Stimulated activated CD4-positive, alpha-beta T cell treated with anti-CD3 and anti-CD28 coated beads, Interleukin-4, amount 100 ng/mL, for 48 hours (primary cell): ENCODE measurements at places on chromosomes 11 and 22.

DNA sequence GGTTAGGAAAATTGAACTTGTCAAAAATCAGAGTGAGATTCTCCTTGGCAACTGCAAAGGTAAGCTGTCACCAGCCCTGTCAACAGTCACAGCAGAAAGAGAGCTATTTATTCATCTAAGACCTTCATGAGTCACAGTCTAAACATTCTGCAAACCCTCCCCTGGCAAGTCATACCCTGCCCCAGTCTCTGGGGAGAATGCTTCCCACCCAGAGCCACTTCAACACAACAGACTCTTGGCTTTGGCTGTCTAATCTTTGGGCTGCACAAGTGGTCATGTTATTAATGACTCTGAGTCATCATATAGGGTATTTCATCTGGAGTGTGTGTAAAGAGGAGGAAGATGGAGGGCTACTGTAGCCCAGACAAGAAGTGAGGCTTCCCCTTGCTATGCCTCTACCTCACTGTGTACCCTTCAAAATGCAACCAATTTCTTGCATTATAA, 153.4 kb downstream of the CCDC34 start:
- DNase-seq: no peak

DNA sequence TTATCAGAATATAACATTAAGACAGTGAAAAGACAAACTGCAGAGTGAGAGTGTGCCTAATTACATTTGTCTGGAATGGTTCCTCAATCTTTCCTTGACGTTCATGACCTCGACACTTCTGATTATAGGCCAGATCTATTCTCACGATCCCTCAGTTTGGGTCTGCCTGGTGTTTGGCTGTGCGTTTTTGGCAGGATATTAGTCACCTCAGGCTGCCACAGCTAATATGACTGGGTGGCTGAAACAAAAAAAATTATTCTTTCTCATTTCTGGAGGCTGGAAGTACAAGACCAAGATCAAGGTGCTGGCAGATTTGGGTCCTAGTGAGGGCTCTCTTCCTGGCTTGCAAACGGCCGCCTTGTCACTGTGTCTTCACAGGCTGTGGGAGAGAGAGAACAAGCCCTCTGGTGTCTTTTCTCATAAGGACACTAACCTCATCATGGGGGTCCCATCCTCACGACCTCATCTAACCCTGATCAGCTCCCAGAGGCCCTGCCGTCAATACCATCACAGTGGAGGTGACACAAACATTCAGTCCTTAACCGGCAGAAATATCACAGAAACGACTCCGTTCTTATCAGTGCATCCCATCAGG, 23.2 kb downstream of the IFITM10 start:
- no peak for DNase-seq

GRCh38 chr11:118088531-118088930, 1.8 kb upstream of the SMIM35 start:
- DNase-seq: no peak

- DNase-seq: no peak
Measured at GRCh38 chr11:101444164-101444563, 139.6 kb downstream of the TRPC6 start.

DNA sequence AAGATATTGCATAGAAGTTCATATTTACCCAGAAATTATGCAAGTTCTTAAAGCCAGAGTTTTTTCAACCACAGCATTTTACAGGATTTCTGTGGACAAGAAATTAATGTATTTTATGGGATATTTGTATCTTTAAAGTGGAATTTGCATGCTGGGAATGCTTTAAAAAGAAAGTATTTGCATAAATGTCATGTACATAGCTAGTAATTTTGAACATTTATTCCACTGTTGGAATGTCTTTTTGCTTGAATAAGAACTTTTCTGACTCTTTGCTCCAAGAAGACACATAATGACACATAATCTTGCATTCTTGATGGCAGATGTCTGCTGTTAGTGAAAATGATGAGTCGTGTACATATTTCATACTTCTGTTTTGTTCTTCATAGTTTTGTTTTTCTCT, 66.6 kb downstream of the ATXN10 start:
- DNase-seq: no peak

DNA sequence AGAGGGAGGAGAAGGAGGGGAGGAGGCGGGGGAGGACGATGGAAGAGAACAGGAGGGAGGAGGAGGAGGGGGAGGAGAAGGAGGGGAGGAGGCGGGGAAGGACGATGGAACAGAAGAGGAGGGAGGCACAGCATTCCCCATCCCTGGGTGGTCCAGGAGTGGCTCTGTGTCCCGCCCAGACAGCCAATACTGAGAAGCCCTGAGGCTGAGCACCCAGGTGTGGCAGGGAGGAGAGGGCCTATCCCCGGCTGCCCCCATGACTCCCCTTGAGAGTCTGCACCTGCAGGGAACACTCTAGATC, 717 bp downstream of the MRGPRE start:
- no peak for DNase-seq

- DNase-seq: no peak
Measured at GRCh38 chr11:114166897-114167323, 107.4 kb downstream of the ZBTB16 start.

- DNase-seq: no peak
Measured at GRCh38 chr22:43241138-43241597, 54.2 kb upstream of the TTLL12 start.

- no peak for DNase-seq
Measured at GRCh38 chr11:82810738-82811137, 77.1 kb upstream of the FAM181B start.

- DNase-seq: no peak
Measured at GRCh38 chr22:40240686-40241085, 63.0 kb downstream of the TNRC6B start.

DNA sequence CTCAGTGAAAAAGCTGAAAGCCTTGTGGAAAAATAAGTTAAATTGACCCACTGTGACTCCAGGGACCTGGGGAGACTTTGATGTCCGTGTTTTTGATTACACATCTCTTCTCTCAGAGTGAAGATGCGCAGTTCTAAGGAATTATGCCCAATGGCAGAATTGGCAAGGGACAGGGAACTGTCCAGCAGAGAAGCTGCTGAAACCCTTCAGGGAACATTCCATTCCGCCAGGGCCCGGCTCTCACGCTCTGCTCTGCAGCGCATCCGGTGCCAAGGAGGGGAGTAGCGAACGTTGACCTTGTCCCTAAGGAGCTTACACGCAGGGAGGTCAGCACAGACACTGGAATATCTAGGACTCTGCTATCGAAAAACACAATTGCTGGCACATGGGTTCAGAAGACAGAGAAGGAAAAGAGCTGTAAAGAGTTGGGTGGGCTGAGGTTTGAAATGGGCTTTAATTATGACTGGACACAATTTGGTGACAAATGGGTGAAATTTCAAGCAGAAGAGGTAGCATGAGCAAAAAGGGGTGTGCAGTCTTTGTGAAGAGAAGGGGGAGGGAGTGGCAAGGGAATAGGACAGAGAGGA, 64.5 kb upstream of the B3GAT1 start:
- no peak for DNase-seq

- no peak for DNase-seq
Measured at GRCh38 chr11:12087075-12088004, 23.1 kb upstream of the MICAL2 start.

DNA sequence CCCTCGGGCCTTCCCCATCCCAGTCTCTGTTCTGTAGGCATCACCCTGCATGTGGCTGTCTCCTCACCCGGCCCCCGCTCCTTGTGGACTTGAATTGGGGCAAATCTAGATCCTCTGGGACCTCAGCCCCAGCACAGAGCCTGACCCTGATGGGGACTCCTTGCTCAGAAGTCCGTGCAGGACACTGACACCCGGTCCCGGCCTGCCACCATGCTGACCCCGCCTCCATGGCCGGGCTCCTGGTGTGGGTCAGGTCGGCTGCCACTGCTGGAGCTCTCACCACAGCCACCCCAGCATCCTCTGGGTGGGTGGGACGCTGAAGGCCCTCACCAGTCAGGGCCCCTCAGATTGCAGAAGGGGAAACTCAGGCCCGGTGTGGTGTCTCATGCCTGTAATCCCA, 1.8 kb downstream of the IGLL1 start:
- no peak for DNase-seq

- no peak for DNase-seq
Measured at GRCh38 chr11:88683024-88683423, 345.5 kb upstream of the CTSC start.
